Retinal pigment epithelial cell (primary cell): ENCODE measurements at places on chromosomes 7 and 10.
A peak's percentile ranks its signal among the peaks of the same experiment; 100 is the strongest.

- DNase-seq = no peak
Measured at GRCh38 chr10:47363781-47364180, 15.6 kb downstream of the RBP3 start.

GRCh38 chr10:59272061-59272460 lies 90.3 kb downstream of the FAM13C start:
- no peak for DNase-seq

DNA sequence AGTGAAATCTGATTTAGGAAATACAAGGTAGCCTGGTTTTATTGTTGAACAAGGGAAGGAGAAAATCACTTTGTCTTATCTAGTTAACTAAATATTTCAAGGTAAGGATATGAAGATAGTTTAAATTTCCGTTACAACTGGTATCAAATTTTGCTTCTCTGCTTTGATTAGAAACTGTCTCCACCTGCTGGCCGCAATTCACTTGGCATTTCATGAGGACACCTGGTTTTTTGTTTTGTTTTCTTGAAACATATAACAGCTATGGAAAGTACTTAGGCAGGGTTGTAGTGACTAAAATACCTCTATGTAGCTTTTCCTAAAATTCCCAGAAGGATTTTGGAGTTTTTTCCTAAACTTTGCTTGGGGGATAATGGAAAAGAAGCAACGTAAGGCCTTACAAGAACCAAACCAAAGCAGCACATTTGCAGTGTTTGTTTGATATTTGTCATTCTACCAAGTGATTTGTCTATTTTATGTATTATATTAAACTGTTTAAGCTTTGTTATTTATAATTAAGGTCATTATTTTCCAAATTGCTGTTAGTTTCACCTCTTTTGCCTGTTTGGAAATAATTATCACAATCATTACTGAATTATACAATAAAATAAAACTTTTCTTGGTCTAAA lies 73.6 kb downstream of the AHCYL2 start:
- DNase-seq = no peak

DNA sequence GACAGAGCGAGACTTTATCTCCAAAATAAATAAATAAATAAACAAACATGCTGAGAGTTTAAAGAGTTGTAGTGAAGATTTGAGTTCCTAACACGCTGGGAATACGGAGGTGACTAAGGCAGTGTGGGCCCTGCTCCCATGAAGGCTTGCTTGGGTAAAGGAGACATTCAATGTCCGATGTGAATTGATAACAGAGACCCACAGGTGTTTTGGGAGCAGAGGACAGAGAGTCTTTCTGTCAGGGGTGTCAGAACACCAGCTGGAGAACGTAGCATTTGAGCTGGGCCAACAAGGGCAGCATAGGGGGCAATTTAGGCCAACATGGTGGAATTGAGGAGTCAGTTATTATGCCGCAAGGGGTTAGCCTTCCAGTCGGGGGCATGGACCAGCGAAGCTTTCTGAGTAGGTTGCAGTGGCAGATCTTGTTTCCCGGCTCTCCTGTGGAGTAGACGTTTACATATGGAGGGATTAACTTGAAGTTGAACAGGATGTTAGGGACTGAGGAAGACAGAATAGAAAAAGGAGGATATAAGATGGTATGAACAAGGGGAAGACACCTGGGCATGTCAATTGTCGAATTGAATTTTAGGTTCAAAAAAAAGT lies 5.6 kb downstream of the PROSER2 start:
- DNase-seq = no peak

- DNase-seq = no peak
Measured at GRCh38 chr7:75531359-75531821, 39.3 kb downstream of the SPDYE5 start.

DNA sequence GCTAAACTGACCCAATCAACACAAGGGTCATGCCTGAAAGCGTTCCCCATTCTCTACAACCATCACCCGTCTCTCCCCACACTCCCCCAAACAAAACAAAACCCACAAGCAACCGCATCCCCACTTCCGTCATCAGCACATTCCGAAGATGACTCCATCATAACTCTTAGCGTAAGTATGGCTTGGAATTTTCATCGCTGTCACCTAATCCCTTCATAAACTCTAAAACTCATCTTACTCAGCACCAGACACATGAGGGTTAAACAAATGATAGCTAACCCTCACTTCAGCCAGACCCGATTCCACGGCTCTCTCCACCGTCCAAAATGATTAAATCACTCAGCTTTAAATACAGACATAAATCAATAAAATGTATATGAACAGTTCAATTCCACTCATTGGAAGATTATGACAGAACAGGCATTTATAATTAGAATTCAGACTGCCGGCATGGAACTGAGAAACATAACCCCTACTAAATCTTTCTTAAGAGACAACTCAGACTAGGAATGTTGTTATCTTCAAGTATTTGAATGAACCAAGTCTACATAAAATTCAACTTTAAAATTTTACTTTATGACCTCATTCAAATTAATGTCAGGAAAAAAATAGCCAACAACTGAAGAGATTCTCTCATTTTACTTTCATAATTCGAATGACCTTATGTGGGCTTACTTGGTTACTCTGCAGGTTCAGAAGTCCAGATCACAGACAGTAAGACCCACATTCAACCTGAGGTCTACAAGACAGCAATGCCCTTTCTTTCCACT lies 215.9 kb downstream of the PARD3 start:
- DNase-seq = peak; percentile 67

DNA sequence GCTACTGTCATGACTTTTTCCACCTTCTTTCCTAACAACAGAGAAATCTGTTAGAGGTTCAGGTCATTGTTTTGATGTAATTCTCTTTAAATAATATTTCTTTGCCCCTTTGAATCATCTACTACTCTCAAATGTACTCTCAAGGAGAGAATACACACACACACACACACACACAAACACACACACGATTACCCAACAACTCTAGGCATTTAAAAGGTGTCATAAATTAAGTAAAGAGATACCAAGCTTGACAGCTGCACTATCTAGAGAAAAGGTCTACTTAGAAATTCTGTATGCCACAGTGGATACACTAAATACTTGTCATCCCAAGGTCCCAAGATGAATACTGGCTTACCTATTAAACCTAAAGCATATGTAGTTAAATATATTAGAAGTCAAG lies 4.8 kb downstream of the PANK1 start:
- no peak for DNase-seq

DNA sequence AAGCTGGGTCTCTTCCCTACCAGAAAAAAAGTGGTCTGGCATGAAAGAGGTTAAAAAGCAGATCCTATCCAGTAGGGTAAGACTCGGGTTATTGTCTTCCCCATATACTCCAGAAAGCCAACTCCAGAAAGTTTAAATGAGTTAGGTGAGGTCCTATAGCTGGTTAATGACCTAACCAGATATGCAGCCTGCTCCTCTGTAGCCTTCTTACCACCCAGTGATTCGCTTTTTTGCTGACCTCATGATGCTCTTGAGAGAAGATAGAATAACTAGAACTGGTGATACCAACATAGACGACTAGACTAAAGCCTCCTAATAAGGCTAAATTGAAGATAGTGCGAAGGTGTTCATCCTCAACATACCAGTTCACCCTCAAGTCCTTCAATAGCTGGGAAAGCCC lies 675 bp upstream of the GIMAP1 start:
- DNase-seq = no peak

- no peak for DNase-seq
Measured at GRCh38 chr10:77086081-77086480, 551.5 kb downstream of the KCNMA1 start.

DNA sequence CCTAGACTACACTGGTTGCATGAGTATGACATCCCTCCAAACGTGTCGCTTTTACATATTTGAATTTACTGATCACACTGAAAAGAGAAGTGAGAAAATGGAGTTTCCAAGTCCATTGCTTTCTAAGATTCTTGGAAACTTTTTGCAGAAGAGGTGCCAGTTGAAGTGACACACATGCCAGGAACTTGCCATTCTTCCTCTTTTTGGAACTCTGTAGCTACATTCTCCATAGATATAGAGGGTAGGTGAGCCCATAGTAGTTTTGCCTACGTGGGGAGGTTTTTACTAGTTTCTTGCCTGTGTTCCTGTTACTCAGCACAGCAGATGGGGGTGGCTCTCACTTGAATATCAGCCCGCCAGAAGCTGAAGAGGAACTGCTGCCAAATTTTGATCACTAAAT lies 286.6 kb upstream of the NRP1 start:
- no peak for DNase-seq

GRCh38 chr10:89808842-89809241 lies 107.5 kb downstream of the KIF20B start:
- DNase-seq = no peak

- DNase-seq = no peak
Measured at GRCh38 chr10:52313933-52314821, at the start of gene DKK1. Gene DKK1 (plus strand): TSS chr10:52314281. CDS start chr10:52314435, 154 bp downstream.

DNA sequence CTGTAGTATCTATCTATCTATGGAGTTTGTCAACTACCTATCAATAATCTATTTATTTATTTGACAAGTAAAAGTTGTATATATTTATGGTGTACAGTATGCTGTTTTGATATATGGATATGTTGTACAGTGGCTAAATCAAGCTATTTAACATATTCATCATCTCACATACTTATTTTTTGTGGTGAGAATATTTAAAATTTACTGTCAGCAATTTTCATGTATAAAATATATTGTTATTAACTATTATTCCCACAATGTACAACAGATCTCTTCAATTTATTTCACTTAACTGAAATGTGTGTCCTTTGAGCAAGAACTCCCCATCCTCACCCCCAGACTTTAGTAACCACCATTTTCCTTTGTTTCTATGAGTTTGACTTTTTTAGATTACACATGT lies 14.5 kb downstream of the AGR3 start:
- DNase-seq = no peak

- DNase-seq = no peak
Measured at GRCh38 chr7:44796034-44796503, 412 bp upstream of the PPIA start.

DNA sequence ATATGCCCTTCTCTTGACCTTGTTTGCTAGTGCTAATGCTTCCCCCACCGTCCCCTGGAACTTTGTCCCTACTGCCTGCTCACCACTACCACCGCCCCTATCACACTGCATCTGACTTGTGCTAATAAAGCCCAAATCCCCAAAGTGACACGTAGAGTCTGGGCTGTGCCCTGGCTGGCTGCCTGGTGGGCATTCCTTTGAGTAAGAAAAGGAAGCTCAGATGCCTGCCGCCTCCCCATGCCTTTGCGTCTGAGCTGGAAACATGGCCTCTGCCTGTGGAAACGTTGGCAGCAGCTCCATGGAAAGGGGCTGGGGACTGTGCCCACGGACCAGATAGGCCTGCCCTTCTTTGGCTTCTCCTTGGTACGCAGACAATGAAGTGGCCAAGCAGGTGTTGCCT lies 138.3 kb downstream of the CYP26A1 start:
- DNase-seq = peak; percentile 81

- DNase-seq = no peak
Measured at GRCh38 chr10:46540412-46541016, 15.9 kb downstream of the GPRIN2 start.

DNA sequence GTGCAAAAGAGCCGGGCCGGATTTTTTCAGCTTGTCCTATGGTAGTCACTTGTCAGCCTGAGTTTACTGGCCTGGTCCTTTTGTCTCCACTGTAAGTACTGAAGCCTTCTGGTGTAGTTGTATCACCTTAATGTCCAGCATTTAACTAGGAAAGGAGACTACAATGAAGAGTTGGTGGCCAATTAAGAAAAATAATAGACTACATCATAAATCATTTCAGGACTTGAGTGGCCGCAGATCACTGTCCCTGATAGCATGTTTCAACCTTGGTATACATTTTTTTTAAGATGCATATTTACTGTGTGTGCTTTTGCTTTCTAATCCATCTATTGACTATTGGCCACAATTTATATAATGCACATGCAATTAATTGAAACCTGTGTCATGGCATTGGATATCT lies 6.1 kb downstream of the FZD1 start:
- DNase-seq = no peak

GRCh38 chr10:111990734-111991133 lies 192.8 kb downstream of the GPAM start:
- no peak for DNase-seq

GRCh38 chr10:119420950-119421875 lies 121.3 kb downstream of the RGS10 start:
- DNase-seq = no peak

- DNase-seq = no peak
Measured at GRCh38 chr7:110871856-110872255, 219.1 kb upstream of the LRRN3 start.

DNA sequence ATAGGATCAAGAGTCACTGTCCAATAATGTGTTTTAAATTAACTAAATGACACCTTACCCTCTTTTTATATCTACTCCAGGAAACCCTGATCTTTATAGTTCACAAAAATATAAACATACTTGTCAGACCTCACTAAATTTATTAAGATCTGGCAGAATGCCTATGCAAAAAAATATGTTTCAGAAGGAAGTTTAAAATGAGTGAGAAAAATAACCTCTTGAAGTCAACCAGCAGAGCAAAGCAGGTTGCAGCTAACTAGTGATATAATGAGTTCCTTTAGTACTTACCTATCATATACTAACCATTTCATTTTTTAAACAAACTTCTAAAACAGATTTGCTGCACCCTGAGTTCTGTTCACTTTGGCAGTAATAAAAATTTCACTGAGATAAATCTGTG lies 14.0 kb upstream of the HGF start:
- DNase-seq = no peak

DNA sequence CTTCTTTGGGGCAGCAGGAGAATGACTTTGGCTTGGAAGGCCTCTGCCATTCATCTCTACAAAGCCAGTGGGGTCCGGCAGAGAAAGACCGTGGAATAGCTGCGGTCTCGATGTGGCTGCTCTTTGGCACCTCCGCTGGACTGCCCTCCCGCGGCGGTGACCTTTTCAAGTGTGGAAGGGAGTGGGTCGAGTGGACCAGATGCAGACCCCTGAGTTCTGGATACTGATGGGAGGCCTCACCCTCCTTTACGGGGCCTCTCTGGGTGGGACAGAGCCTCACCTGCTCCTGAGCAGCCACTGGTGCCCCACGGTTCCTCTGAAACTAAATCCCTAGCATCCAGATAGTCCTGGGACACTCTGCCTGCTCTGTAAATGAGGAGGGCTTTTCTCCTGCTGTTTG lies 113.1 kb downstream of the NT5C2 start:
- no peak for DNase-seq

- peak; percentile 62 for DNase-seq
Measured at GRCh38 chr7:25095516-25096345, 29.3 kb downstream of the CYCS start.

GRCh38 chr7:48426966-48427555 lies 255.8 kb downstream of the ABCA13 start:
- peak; percentile 56 for DNase-seq

DNA sequence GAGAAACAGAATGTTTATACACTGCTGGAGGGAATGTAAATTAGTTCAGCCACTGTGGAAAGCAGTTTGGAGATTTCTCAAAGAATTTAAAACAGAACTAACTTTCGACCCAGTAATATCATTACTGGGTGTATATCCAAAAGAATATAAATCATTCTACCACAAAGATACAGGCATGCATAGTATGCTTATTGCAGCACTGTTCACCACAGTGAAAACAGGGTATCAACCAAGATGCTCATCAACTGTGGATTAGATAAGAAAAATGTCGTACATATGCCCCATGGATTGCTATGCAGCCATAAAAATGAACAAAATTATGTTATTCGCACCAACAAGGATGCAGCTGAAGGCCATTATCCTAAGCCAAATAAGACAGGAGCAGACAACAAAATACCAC lies 343.1 kb upstream of the KCND2 start:
- no peak for DNase-seq
